ENCODE measurements at places on chromosomes 6 and 20.

DNA sequence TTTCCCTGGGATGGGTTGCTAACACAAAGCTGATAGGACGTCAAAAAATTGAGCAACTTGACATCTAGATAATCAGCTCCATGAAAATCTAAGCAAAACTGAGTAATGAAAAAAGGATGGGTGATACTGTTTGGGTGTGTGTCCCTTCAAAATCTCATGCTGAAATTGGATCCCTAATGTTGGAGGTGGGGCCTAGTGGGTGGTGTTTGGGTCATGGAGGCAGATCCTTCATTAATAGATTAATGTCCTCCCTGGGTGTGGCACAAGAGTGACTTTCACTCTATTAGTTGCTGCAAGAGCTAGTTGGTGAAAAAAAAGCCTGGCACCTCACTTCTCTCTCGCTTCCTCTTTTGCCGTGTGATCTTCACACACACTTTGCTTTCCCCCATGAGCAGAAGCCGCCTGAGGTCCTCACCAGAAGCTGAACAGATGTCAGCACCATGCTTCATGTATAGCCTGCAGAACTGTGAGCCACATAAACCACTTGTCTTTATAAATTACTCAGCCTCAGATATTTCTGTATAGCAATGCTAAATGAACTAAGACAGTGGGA lies 160.9 kb downstream of the FRK start:
- DNase-seq: no peak

- no peak for DNase-seq
Measured at GRCh38 chr6:10886691-10887502, at the start of gene SYCP2L. Gene SYCP2L, plus strand, starts transcription at chr6:10887052. Its CDS starts 75 bp downstream, at chr6:10887127.

DNA sequence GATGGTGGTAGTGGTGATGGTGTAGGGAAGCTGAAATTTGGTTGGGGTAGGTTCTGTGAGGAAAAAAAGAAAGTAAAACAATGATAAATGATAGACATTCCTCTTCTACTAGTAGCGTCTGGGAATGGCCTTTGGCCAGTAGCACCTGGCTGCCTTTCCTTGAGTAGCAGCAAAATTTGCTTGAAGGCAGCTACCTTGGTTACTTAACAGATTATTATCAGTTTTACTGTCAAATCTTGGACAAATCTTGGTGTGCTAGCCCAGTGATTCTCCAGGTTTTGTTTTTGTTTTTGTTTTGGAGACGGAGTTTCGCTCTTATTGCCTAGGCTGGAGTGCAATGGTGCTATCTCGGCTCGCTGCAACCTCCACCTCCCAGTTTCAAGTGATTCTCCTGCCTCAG lies 26.4 kb downstream of the LIN28B start:
- no peak for DNase-seq

DNA sequence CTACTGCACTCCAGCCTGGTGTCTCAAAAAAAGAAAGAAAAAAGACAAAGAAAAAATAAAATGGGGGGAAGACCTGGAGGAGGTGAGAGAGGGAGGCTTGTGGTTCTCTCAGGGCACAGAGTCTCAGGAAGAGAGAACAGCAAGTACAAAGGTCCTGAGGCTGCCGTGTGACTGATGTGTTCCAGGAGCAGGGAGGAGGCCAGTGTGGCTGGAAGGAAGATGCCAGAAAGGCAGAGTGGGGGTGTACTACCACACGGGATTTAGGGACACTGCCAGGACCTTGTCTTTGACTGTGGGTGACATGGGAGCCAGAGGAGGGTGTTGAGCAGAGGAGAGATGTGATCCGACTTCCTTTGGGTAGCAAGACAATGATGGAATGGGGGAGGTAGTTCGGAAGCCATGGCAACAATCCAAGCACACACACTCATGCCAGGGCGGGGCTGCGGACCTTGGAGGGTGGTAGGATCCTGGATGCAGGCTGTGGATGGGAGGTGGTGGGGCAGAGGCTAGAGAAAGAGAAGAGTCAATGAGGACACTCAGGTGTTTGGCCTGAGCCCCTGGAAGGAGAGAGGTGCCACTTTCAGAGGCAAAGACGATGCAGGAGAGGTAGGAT lies 136.4 kb upstream of the PTPN1 start:
- no peak for DNase-seq

DNA sequence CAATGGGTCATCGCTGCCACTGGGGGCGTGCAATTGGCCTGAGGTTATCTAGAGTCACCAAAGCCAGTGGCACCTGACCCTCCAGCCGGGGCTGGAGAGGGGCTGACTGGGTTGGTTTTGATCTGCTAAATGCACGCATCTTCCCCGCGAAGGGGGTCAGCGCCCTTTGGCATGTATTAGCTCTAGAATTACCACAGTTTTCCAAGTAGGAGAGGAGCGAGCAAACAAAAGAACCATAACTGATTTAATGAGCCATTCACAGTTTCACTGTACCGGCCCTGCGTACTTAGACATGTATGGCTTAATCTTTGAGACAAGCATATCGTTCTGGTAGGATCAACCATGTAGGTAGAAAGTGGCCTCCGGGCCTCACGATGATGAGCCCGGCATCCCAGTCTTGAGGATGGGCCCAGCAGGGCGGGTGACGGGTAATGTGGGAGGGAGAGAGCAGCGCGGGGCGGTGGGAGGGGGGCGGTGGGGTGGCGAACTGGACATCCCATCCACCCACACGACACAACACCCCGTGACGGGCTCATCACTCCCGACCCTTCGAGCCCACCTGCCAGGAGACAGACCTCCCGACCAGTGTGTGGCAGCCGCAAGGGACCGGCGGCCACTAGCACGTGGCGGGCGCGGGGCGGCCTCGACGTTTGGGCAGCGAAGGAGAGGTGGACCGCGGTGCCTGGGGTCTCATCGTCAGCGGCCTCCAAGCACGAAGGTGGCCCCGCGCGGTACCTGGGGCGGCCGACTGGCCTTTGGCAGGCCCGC lies 1957.5 kb upstream of the DEFB115 start:
- DNase-seq: no peak

Data from omental fat pad (tissue), 4 donors.